NCI-H1105 treated with DMSO at 0.1 percent for 48 hours (cell line): ENCODE measurements at places on chromosomes 7 and 10.
A peak's percentile ranks its signal among the peaks of the same experiment; 100 is the strongest.

DNA sequence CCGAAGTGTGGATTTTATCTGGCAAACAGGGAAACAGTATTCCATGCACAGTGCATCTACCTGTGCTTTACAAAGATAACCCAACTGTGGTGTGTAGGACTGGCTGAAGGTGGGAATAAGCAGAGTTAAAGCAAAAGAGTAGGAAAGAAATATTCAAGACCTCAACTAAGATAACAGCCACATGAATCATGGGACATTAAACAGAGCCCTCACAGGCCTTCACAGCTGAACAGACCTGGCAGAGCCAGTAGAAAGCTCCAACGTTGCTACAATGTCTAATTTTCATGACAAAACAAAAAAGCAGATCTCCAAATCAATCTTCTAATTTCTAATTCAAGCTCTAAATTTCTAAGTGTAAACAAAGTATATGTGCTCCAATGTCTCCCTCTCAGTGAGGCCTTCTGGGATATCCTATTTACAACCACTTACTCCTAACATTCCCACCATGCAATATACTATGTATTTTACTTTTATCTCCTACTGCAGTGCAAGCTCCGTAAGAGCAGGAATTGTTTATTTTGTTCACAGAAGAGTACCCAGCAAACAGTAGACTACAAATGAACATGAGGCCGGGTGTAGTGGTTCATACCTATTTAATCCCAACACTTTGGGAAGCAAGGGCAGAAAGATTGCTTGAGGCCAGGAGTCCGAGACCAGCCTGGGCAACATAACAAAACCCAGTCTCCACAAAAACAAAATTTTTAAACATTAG, 63.5 kb downstream of the UBE2H start:
- no peak for DNase-seq

- DNase-seq, result no peak
Observed at GRCh38 chr10:69641261-69641980, 11.4 kb downstream of the FAM241B start.

DNA sequence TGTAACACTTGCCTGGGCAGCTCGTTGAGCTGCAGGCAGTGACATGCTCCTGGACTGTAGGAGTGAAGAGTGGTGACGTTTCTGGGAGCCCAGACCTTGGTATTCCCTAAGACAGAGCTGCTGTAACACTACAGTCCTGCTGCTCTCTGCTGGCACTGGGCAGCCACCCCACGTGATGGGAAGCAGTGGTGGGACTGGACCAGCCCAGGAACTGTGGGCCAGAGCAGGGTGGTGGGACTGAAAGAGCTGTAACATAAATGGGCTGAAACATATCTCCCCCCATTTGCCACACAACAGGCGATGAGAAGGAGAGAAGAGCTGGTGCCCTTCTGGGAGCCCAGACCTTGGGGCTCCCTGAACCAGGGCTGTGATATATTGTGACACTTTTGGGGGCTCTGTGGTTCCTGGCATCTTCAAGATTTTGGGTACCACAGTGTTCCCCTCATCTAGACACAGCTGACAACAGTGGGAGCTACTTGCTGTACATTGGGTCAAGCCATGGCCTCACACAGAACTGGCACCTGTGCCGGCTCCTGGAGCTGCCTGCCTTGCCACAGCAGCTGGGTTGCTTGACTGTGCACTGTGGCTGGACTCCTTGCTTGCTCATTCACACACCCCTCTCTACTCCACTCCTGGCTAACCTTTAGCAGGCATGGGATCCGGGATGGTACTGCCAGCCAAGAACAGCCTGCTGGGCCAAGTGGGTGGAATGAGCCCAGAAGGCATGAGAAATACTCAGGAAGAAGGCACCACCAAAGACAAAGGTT, 161.3 kb upstream of the PCDH15 start:
- no peak for DNase-seq

- DNase-seq, result no peak
Observed at GRCh38 chr7:151032936-151033863, 5.0 kb downstream of the ABCB8 start.

DNA sequence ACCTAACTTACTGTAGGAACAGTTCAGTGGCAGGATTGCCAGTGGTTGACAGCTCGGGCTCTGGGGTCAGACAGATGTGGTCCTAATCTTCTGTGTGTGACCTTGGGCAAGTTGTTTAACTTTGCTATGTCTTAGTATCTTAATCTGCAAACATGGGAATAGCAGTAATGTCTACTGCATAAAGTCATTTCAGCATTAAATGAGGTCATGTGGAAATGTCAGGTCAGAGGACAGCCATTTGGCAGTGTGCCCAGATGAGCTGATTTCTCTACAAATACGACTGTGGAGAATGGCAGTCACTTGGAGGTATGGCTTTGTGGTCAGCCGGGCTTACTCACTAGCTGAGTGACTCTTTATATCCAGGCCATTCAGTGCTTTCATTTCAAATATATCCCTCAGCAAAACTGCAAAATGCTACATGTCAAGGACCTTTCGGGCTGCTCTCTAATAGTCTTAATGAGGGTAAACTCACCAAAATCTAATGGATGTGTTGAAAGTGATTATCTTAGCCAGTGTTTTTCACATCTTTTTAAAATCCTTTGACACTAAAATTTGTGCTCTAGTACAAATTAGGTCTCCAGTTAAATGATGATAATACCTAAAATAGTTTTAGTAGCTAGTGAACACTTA, 171.4 kb downstream of the ST7 start:
- peak; percentile 60 for DNase-seq

GRCh38 chr10:62109587-62110293, 158.9 kb downstream of the RTKN2 start:
- no peak for DNase-seq

GRCh38 chr10:85667638-85668233, 698.9 kb downstream of the GRID1 start:
- no peak for DNase-seq

DNA sequence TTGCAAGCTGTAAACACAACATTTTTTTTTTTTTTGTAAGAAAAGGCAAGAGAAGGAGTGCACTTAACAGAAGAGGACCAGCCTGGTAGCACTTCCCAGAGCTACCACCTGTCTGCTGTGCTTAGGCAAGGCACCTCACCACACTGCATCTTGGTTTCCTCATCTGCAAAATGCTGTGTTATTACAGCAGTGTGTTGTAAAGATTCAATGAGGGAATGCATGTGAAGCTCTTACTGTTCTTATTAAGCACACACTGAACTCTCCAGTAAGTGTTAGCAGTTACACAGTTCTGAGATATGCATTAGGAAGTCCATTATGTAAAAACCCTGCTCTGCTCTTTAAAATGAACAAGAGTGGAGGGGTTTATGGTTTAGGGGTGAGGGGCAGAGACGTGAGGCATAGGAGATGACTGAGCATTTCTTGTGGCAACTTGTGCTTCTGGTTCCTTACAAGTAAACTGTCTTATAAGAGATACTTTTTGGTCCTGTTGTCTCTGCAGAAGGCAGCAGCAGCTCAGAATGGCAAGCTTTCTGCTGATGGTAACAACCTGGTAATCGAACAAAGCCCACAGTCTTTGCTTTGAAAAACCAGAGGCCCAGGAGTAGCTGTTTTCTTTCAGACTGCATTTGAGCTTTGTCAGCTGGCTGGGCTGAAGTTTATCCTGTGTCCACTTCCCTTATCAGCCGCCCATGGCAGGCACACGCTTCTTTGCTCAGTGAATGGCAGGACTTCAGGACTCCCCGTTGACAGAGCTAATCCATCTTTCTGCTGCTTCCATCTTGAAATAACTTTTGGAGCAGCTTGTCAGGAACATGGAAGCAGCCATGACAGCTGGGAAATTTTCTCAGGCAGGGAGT, 98.8 kb upstream of the BMPER start:
- DNase-seq, result no peak

- DNase-seq, result peak; percentile 50
Observed at GRCh38 chr10:110137142-110137545, 70.3 kb upstream of the MXI1 start.

DNA sequence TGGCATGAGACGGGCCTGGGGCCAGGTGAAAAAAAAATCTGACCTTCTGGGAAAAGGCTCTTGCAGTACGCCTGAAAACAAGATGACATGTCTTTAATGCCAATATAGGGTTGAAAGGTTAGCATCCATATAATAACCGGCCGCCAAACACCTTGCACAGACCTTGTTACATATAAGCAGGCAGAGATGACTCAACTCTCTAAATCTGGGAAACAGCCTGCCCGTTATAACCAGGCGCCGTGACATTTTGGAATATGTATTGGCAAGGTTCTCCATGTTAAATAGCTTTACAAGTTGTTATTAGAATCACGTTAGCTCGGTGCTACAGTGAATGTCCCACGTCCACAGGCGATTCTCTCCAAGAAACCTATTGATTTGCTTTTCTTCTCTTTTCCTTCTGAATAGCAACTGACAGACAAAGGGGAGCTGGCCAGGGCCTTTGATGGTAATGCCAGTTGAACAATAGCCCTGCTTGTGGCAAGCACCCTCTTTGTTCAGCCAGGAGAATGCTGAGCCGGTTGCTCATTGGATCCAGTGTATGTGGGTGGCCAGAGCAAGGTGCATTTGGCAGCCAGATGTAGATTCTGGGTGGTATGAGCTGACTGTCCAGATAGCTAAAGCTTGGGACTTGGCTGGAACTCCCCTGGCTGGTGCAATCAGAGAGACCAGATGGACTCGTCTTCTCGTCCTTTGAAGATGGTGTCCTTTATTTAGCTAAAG, 80.1 kb upstream of the AUTS2 start:
- DNase-seq, result no peak
